ENCODE measurements at places on chromosomes 13 and 19.

GRCh38 chr13:38008636-38009035, 139.1 kb upstream of the TRPC4 start:
- no peak for DNase-seq

DNA sequence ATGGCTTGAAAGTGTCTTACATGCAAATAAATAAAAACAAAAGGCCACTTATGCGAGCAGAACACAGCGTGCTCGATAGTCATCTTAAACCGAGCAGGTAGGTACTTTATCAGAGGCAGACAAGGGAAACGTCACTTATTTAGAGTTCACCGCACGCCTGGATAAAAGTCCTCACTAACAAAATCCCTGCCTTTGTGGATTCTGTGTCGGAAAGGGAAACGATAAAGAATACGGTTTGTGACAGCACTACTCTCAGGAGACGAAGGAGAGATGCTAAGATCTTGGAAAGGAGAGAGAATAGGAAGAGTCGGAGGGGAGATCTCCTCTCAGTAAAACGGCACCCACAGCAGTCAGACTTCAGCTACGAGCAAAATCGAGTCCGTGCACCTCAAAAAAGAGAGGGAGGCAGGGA, 581 bp downstream of the RCBTB1 start:
- DNase-seq = no peak

GRCh38 chr13:37488726-37489125, 109.8 kb downstream of the POSTN start:
- DNase-seq = no peak

DNA sequence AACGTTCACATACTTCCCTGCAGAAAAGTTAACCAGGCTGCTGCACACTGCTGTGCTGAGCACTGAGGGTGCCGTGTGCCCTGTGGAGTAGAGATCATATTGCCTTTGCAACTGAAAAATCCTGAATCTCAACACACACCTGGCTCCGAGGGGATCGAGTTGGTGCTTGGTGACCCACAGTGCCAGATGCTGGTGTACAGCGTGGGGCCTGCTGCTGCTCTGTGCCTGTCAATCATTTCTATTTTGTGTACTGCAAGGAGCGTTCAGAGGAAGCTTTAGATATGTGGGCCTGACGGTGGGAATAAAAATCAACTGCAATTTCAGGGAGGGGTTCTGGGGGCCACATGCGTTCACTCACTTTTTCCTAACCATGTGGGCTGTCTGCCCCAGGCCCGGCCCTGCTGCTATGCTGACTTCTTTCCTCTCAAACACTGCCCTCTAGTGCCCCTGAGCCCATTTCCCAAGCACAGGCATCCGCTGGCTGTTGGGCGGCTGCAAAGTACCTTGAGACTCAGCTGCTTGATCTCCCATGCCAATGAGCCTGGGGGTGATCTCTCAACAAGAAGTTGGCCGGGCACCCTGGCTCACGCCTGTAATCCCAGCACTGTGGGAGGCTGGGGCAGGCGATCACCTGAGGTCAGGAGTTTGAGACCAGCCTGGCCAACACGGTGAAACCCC, 9.7 kb upstream of the LENG8 start:
- DNase-seq = no peak

GRCh38 chr13:72849571-72849970, 67.6 kb downstream of the PIBF1 start:
- no peak for DNase-seq

GRCh38 chr13:30071969-30072817, 221.8 kb upstream of the UBL3 start:
- DNase-seq = no peak

DNA sequence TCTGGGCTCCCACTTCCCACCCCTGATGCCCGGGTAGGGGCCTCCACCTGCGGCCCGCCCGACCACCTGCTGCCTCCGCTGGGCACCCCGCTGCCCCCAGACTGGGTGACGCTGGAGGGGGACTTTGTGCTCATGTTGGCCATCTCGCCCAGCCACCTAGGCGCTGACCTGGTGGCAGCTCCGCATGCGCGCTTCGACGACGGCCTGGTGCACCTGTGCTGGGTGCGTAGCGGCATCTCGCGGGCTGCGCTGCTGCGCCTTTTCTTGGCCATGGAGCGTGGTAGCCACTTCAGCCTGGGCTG, 7.9 kb downstream of the DBP start:
- DNase-seq = no peak

DNA sequence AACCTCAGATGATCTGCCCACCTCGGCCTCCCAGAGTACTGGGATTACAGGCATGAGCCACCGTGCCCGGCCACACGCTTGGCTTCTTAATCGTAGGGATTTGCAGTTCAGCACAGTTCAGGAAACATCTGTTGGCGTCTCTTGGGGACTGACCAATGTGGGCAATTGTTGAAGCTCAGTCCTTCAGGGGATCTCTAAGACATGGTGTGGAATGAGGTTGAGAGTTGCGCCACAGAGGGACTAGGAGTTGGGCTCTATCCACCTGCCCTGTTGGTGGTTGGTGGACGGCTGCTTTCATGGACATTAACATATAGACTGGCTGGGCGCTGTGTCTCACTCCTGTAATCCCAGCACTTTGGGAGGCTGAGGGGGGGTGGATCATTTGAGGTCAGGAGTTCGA, 37.3 kb upstream of the SIN3B start:
- no peak for DNase-seq

- DNase-seq = no peak
Measured at GRCh38 chr19:15422296-15423075, 3.7 kb upstream of the AKAP8L start.

DNA sequence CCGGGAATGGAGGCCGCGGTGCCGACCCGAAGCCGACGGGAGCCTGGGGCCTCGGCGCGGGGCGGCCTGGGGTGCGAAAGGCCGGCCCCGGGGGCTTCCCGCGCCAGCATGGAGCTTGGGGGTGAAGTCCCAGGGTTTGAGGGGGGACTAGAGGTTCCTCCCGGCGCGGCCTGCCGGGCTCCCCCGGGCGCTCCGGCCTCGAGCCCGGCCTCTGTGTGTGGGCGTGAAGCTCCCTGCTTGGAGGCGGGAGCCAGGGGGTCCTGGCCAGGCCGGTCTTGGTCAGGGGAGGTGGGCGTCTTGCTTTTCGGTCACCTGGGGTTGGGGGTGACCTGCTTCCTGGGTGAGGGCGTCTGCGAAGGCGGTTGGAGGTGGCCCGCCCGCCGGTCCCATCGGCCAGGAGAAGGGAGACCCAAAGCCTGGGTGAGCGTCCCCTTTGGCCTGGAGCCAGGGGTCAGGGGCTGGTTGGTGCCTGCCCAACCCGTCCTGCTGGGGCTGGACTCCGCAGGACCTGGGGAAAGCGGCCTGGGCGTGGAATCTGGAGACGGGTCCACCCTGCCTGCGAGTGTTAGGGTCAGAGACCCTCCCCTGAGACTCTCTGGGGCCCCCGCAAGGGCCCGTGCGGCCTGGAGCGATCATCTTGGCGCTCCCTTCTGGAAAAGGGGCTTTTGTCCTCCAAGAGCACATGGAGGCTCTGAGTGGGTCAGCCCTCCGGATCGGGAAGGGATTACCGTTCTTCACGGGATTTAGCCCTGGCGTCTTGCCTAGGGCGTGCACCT, 535 bp downstream of the BSG start:
- peak; percentile 15 for DNase-seq

DNA sequence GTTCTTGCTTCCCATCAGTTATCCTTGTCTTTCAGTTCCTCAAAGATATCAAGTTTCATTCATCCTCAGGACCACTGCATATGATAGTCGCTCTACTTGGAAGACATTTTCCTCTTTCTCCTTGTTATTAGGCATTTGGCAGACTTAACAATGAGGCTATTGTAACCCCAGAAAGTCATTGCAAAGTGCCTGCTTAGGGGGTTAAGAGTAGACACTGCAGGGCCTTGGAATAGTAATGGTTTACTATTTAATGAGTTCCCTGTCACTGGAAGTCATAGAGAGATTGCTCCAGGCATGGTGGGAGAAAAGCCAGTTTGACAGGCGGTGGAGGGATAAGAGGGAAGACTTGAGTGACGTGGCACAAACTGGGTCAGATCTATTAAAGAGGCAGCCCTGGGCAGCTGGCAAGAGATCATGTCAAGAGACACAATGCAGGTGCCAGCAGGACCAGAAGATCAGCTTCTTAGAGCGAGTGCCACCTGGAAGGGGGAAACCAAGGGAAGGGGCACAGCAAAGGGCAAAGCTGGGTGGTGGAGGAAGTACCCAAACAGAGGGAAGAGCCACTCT, 16.8 kb upstream of the CPB2 start:
- no peak for DNase-seq

- DNase-seq = no peak
Measured at GRCh38 chr13:99985886-99986527, 4.4 kb downstream of the ZIC2 start.

DNA sequence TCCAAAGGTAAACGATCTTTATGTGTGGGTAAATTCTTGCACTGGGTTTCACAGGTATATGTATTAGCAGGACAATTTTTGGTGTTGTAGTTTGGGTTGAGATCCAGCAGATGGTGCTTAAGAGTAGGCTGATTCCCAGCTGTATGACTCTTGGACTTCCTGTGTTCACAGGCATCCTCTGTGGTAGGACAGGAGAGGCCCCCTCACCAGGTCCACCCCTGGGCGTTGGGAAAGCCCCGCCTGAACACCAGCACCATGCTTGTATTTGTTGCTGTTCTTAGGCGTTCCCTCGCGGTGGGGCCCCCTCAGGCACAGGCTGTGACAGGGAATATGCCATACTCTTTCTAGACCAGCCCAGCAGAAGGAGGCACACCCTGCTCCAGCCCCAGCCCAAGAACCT, 49.5 kb upstream of the PCDH17 start:
- DNase-seq = no peak

DNA sequence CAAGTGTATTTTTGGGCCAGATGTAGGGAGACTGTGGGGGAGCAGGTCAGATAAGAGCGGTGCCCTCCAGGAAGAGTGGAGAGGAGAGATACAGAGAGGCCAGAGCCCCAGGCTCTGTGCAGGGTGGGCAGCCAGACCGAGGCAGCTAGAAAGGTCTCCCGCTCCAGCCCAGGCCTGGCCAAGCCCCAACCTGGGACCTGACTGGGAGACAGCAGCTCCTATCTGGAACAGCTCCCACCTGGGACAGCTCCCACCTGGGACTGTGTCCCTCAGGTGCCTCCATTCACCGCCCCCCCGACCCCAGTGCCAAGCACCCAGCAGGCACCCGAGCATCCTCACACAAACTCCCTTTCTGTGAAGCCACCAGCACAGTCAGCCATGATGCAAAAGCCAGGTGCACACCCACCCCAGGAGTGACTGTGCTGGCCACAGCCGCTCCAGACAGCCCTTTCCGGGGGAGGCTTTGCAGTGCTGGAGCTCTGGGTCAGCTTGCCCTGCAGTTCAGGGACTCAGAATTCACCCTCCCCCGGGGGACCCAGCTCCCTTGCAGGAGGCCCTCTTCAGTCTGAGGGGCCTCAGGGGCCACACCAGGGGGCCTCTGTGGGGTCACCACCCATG, 2.1 kb upstream of the GRTP1 start:
- DNase-seq = no peak

- DNase-seq = no peak
Measured at GRCh38 chr13:76773448-76774094, 112.6 kb downstream of the KCTD12 start.

DNA sequence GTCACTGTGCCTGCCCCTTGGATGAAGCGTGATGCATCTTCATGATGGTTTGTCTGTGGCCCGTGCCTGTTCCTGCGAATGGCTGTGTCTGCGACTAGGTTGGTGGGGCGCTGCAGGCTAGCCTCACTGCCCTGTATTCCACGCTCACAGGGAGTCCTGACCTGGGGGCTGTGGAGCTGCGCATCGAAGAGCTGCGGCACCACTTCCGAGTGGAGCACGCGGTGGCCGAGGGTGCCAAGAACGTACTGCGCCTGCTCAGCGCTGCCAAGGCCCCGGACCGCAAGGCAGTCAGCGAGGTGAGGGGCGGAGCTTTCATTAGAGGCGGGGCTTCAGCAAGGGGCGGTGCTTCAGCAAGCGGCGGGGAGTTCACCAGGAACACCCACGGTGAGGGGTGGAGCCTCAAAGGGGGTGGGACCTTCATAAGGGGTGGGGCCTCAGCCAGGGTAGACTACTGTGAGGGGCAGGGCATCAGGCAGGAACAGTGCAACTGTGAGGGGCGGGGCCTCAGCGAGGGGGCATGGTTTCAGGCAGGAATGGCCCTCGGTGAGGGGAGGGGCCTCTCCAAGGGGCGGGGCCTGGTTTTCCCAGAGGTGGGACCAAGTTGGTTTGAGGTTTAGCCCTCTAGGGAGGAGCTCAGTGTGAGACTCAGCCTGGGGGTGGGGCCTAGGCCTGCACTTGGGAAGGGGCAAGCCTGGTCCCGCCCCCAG, 17.2 kb downstream of the PKN1 start:
- DNase-seq = peak; percentile 48

DNA sequence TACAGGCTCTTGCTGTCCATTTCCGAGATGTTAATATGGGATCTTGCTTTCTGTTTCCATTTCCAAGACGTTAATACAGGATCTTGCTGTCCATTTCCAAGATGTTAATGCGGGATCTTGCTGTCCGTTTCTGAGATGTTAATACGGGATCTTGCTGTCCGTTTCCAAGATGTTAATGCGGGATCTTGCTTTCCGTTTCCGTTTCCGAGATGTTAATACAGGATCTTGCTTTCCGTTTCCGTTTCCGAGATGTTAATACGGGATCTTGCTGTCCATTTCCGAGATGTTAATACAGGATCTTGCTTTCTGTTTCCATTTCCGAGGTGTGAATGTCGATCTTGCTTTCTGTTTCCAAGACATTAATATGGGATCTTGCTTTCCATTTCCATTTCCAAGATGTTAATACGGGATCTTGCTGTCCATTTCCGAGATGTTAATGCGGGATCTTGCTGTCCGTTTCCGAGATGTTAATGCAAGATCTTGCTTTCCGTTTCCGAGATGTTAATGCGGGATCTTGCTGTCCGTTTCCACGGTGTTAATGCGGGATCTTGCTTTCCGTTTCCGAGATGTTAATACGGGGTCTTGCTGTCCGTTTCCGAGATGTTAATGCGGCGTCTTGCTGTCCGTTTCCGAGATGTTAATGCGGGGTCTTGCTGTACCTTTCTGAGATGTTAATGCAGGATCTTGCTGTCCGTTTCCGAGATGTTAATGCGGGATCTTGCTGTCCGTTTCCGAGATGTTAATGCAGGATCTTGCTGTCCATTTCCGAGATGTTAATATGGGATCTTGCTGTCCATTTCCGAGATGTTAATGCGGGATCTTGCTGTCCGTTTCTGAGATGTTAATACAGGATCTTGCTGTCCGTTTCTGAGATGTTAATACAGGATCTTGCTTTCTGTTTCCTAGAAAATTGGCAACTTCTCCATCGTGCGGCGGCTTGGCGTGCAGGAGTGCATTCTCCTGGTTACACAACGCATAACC, 38.3 kb downstream of the PEX11G start:
- no peak for DNase-seq

DNA sequence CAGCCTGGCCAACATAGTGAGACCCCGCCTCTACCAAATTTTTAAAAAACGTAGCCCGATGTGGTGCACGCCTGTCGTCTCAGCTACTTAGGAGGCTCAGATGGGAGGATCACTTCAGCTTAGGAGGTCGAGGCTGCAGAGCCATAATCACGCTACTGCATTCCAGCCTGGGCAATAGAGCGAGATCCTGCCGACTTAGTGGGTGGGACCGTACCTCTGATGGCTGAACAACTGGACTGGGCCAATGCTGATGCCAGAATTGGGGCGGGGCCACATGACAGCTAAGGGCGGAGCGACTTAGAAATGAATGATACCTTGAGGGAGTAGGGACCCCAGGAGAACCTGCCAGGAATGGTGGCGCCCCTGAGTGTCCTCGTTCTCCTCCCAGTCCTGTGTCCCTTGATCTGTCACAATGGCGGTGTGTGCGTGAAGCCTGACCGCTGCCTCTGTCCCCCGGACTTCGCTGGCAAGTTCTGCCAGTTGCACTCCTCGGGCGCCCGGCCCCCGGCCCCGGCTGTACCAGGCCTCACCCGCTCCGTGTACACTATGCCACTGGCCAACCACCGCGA, 3.6 kb downstream of the LTBP4 start:
- DNase-seq = no peak

GRCh38 chr13:23516190-23516589, 54.0 kb upstream of the TNFRSF19 start:
- no peak for DNase-seq
